ENCODE measurements at places on chromosomes 7 and 10.

GRCh38 chr10:98953251-98953650 is 282.4 kb downstream of the HPSE2 start:
- DNase-seq, result no peak
- H3K27me3 ChIP-seq, result no peaks in the 10 kb centered on the region
- no peaks in the 10 kb centered on the region for H3K36me3 ChIP-seq
- no peak overlapping the region for H3K27ac ChIP-seq
- no peaks in the 10 kb centered on the region for H3K4me1 ChIP-seq
- no peak overlapping the region for H3K4me3 ChIP-seq

- H3K27me3 ChIP-seq, result no peaks in the 10 kb centered on the region
- H3K36me3 ChIP-seq, result peaks cover 8% of the 10 kb centered on the region
- peak overlapping the region; percentile 99 for H3K4me3 ChIP-seq
- H3K4me1 ChIP-seq, result peaks cover 13% of the 10 kb centered on the region
Observed at GRCh38 chr7:42932811-42933591, 825 bp downstream of the MRPL32 start.

DNA sequence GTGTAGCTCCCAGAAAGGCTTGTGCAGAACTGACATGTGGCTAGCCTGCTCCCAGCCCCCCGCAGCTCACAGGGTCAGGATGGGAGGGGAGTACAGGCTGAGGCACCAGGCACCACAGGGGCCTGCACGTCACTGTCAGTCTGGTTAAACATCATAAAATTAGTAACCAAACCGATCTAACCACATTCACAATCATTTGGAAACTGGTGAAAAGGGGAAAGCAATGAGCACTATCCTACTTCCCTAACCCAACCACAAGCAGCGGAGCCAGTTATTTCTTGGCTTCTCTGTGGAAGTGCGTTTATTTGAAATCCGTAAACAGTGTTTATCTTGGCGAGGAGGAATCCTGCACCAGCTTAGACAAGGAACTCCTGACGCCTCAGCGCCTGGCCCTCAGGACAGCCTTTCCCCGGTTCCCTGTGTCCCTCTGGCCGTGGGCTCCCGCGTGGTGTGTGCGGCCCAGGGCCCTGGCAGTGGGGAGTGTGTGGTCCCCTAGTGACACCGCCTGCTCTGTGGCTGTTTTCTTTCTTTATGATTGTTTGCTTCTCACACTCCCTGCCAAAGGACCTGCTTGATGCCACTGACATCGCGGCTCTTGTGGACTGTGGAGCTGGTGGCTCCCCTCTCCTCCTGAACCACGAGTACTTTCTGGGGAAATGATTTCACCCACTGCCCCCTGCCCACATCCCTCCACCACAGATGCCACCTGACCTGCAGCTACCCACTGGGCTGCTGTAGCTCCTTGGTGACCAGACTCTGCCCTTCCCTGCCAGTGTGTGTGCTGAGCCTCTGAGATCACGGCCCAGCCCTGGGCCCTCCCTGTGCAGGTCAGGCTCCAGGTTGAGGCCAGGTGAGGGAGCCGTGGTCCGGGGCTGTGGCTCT is 38.0 kb downstream of the INPP5A start:
- H3K4me3 ChIP-seq, result peak overlapping the region; percentile 28
- peaks cover 21% of the 10 kb centered on the region for H3K4me1 ChIP-seq
- no peaks in the 10 kb centered on the region for H3K27me3 ChIP-seq
- peak overlapping the region; percentile 66 for H3K27ac ChIP-seq
- no peaks in the 10 kb centered on the region for H3K36me3 ChIP-seq
- no peak for DNase-seq

DNA sequence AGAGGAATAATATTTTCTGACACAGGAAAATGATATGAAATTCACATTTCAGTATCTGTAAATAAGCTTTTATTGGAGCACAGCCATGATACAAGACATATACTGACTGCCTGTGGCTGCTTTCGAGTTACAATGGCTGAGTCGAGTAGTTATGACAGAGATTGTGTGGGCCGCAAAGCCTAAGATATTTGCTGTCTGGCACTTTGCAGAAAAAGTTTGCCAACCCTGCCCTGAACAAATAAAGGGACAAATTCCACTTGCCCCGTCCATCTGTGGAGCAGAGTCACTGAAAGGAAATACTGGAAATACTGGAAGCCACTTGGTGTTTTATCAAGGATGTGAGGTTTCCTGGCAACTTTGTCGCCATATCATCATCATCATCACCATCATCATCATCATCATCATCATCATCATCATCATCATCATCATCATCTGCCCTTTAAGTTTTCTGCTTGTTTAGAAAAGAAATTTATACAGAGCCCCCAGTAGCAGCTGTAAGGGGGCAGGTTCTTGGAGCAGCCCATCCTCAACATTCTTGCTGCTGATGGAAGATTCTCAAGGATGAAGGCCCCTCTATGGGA is 85.8 kb downstream of the TCF7L2 start:
- H3K4me3 ChIP-seq, result no peak overlapping the region
- peaks cover 15% of the 10 kb centered on the region for H3K36me3 ChIP-seq
- peak overlapping the region; percentile 22 for H3K27ac ChIP-seq
- DNase-seq, result no peak
- H3K4me1 ChIP-seq, result peaks cover 39% of the 10 kb centered on the region
- no peaks in the 10 kb centered on the region for H3K27me3 ChIP-seq

- peak overlapping the region; percentile 88 for H3K27ac ChIP-seq
- peak overlapping the region; percentile 82 for H3K4me3 ChIP-seq
- peaks cover 25% of the 10 kb centered on the region for H3K4me1 ChIP-seq
Observed at GRCh38 chr7:105638902-105639495, 57.7 kb upstream of the EFCAB10 start.

DNA sequence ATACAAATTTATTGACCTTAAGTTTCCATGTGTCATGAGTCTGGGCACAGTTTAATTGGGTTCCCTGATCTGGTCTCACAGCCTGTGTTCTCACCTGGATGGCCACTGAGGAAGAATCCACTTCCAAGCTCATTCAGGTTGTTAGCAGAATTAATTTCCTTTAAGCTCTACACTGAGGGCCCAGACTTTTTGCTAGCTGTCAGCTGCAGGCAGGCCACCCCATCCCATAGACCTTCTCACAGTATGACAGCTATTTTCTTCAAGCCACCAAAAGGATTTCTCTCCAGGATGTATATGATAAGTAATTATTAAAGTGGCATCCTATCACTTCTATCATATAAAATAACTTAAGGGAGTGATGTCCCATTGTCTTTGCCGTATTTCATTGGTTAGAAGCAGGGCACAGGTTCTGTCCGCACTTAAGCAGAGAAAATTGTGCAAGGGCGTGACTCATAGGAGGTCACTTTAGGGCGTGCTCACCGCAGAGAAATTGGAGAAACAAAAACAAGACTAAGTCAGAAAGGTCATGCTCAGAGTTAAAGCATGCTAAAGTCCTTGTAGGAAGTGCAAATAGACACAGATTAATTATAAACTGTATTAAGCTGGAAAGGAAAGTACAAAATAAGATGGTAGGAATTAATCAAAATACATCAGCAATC is 109.9 kb downstream of the AHR start:
- DNase-seq, result no peak
- H3K27me3 ChIP-seq, result no peaks in the 10 kb centered on the region
- H3K27ac ChIP-seq, result no peak overlapping the region
- peaks cover 6% of the 10 kb centered on the region for H3K4me1 ChIP-seq
- no peak overlapping the region for H3K4me3 ChIP-seq
- H3K36me3 ChIP-seq, result no peaks in the 10 kb centered on the region

DNA sequence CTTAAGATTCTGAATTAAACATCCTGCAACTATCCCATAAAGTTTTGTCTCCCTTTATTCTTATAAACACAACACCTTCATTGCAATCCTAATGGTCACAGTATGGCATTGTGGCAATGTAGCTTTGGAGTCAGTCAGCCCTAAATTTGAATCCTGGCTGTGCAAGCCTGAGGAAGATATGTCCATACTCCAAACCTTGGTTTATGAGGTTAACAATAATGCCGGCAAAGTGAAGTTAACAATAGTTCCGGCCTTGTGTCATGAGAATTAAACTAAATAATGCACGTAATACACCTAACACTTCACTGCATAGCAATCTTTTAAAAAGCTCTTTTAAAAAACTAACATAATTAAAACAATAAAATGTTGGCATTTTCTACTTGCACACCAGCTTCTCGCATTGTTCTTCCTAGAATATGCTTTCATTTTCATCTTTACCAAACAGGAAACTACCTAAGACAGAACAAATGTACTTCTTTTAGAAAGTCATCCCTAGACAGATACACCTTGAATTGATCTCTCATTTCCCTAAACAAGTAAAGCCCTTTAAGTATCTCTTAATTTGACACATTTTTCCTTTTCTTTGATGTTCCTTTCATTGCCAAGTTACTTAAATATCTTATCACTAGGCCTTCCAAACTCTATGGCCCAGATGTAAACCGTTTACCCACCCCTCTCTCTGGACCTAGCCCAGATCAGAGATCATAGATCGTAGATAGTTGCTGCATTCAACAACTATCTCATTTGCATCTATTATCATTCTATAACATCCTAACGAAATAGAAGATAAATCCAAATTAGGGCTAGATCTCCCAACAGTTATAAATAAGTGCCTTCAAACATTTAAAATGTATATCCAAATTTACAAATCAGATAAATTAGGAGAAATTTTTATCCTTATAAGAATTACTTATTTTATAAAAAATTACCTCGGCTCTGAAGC is 66.7 kb downstream of the CREB3L2 start:
- peak overlapping the region; percentile 50 for H3K27ac ChIP-seq
- no peaks in the 10 kb centered on the region for H3K27me3 ChIP-seq
- H3K4me3 ChIP-seq, result peak overlapping the region; percentile 18
- peaks cover 50% of the 10 kb centered on the region for H3K4me1 ChIP-seq

- no peaks in the 10 kb centered on the region for H3K27me3 ChIP-seq
- H3K4me3 ChIP-seq, result no peak overlapping the region
- H3K36me3 ChIP-seq, result no peaks in the 10 kb centered on the region
- no peak overlapping the region for H3K27ac ChIP-seq
- peaks cover 5% of the 10 kb centered on the region for H3K4me1 ChIP-seq
Observed at GRCh38 chr10:58107506-58107905, 160.2 kb downstream of the IPMK start.

DNA sequence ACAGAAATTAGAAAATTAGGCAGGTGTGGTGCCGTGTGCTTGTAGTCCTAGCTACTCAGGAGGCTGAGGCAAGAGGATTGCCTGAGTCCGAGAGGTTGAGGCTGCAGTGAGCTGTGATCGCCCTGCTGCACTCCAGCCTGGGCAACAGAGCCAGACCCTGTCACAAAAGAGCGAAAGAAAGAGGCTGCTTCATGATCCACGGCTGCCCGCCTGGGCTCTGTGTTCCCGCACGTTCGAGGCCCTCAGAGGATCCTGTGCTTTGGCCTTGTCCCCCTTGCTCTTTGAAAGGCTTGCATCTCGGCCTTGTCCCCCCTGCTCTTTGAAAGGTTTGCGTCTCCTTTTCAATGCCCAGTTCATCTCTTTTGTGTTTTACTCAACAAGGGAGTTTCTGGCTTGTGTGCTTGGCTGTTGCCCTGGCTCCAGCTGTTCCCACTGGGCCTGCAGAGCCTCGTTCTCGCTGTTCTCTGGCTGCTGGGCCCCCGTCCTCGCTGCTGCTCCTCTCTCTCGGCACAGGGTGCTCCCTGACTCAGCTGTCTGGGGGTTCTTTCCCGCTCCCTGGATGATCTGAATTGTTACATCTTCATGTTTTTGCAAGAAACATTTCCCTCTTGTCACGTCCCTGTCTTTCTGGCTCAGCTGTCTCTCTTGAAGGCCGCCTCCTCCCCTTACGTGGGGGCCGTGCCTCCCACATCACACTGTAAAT is 45.1 kb upstream of the INPP5A start:
- H3K4me1 ChIP-seq, result peaks cover 12% of the 10 kb centered on the region
- no peaks in the 10 kb centered on the region for H3K36me3 ChIP-seq
- no peak for DNase-seq
- no peak overlapping the region for H3K27ac ChIP-seq

DNA sequence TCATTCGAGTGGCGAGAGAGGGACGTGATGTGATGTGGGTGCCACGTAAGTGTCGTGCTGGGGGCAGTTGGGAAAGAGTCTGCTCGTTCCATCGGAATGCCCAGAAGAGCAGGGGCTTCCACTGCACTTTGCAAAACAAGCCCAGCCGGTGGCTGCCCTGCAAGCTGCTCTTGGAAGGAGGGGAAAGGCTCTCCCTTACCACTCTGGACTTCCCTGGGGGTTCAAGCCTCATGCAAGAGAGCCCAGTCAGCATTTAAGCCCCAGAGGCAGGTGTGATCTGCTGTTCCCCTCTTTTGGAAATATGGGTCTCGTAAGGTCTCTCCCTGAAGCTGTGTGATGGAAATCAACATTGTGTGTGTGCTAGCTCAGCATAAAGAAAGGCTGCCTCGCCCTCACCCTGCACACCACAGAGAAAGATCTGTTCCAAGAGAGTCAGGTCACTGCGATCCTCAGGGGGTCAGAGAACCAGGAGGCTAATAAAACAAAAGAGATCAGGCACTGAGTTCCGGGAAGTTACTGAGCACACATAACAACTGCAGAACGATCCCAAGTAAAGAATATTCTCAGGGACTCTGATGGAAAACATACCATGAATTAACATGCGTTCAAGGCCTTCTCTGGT is 212.5 kb downstream of the ADAM12 start:
- peaks cover 20% of the 10 kb centered on the region for H3K4me1 ChIP-seq
- no peak overlapping the region for H3K27ac ChIP-seq
- no peak overlapping the region for H3K4me3 ChIP-seq
- H3K27me3 ChIP-seq, result peaks cover 3% of the 10 kb centered on the region
- no peaks in the 10 kb centered on the region for H3K36me3 ChIP-seq

GRCh38 chr7:114312649-114313048 is 102.0 kb upstream of the FOXP2 start:
- DNase-seq, result no peak
- H3K4me1 ChIP-seq, result peaks cover 3% of the 10 kb centered on the region
- H3K36me3 ChIP-seq, result no peaks in the 10 kb centered on the region
- no peak overlapping the region for H3K27ac ChIP-seq
- H3K4me3 ChIP-seq, result no peak overlapping the region
- no peaks in the 10 kb centered on the region for H3K27me3 ChIP-seq

DNA sequence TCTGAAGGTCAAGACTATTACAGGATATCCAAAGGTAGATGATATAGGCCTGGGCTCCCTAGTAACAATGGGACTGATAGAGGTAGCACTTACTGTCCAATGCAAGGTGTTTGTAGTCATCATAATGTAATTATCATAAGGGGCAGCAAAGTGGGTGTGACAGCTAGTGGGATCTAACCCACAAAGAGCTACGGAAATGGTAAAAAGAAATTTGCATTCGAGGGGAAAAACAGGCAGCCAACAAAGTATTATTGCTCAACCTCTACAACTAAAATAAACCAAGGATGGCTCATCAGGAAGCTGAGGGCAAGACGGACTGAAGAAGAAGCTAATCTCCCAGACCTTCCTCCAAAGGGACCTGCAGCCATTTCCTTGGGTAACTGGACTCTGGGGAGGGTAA is 211.0 kb downstream of the WDR11 start:
- no peak overlapping the region for H3K27ac ChIP-seq
- H3K36me3 ChIP-seq, result no peaks in the 10 kb centered on the region
- H3K27me3 ChIP-seq, result no peaks in the 10 kb centered on the region
- DNase-seq, result no peak

DNA sequence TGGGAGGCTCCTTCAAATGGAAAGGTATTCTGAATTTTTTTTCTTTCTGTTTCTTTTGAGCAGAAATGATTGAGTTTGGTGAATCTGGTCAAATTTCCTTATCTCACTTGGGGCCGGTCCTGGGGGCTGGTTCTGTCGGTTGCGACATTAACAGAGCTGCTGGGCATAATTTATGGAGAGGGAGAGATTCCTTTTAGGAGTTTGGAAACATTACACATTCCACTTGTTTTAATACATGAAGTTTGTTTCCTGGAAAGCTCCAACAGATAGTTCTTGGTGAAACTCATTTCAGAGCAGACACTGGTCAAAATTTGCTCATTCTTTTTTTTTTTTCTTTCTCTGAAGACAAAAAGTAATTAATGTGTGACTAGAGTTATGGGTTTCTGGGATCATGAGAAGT is 129.9 kb downstream of the ABCA13 start:
- H3K27me3 ChIP-seq, result peaks cover 3% of the 10 kb centered on the region
- no peak for DNase-seq

Measured in type B pancreatic cell (in vitro differentiated cells).